ENCODE measurements at places on chromosomes 16 and 17. TPM values are rescaled to one million over a fixed set of nuclear protein-coding genes. Genes with fewer than 3 reads are reported as not detected.

TEDC2 gene
- total RNA-seq: 1.0 TPM

TBC1D3 gene
- not detected for total RNA-seq

XAF1 gene
- total RNA-seq: 16.6 TPM

CA7 gene
- not detected for total RNA-seq

KRT32 gene
- total RNA-seq: not detected

FBXL19 gene
- 4.7 TPM for total RNA-seq

DNA sequence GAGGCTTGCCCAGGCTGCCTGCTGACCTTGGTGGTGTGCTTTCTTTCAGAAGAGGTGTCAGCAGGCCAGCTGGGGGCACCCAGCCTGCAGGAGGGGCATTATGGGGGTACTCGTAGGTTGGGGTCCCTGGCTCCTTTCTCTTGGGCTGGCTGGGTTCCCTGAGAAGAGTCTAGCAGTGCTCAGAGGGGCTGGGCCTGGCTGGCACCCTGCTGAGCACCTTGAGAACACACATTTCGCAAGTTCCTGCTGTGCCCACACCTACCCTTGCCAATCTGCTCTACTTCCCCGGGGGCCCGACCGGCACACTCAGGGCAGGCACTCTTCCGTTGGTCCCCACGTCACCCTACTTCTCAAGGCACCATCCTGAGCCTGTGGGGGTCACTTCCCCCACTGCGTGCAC is 5.1 kb downstream of the CEMP1 start:
- DNase-seq: peak; percentile 26

- DNase-seq: no peak
These were observed 73.1 kb downstream of the KSR1 start for GRCh38 chr17:27529230-27529796.

DNA sequence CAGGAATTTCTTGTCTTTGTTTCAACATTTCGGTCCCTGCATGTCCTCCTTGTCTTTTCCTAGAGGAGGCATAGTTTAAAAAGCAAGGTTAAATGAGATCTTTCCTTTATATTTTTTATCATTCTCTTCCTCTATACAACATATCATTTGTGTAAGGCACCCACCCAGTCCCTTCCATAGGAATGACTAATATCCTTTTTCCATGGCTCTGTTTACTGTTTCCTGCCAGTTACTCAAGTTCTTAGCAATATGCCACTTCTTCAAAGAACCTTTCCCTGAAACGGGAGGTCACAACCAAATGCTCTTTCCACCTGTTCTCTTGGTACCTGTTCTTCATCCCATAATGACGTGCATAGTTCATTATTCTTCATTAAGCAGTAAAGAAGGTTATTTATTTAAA is 1237.1 kb upstream of the GOT2 start:
- no peak for DNase-seq

GRCh38 chr16:27107185-27107592 is 40.5 kb downstream of the C16orf82 start:
- no peak for DNase-seq

- peak; percentile 89 for DNase-seq
These were observed at the start of gene RAB26 for GRCh38 chr16:2147981-2148671. RAB26 (plus strand) TSS chr16:2148625; CDS start chr16:2148784, 159 bp downstream.

- peak; percentile 45 for DNase-seq
These were observed 5.7 kb downstream of the FAM20A start for GRCh38 chr17:68595496-68595895.

GRCh38 chr16:89358030-89359005 is 132.0 kb downstream of the ANKRD11 start:
- DNase-seq: no peak

DNA sequence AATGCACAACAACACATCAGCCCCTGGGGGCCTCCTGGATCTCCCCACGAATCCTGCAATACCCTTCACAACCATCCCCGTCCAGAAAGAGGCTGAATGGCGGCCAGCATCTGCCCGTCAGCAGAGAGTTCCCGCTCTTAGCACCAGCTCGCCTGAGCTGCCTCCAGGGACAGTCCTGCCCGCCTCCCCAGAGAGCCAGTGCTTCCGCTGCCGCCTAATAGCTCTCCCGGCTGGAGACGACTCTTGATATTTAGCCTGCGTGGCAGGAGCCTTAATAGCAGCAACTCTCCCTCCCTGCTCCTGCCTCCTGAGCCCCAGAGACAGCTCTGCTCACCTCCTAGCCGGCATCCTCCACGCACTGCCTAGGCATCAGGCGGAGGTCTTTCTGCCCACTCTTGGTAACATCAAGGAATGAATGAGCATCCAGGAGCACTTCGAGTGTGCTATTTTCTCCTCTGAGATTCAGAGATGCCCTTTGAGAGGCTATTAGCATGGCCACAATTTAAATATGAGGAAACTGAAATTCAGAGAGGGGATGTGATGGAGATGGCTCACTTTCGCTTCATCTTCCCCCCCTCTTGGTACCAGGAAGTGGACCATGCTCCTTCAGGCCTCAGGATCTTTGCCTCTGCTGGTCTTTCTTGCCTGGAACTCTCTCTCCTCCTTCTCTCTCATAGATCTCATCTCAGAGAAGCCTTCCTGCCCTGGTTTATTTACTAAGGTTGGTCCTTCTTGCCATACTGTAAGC is 67.9 kb downstream of the RAI1 start:
- DNase-seq: peak; percentile 53

GRCh38 chr17:78759969-78760352 is 22.1 kb downstream of the CYTH1 start:
- DNase-seq: no peak

- no peak for DNase-seq
These were observed 54.9 kb downstream of the GNAO1 start for GRCh38 chr16:56246051-56246817.

GRCh38 chr16:75271441-75272096 is 20.1 kb upstream of the BCAR1 start:
- DNase-seq: no peak

GRCh38 chr16:78639775-78640174 is 540.3 kb downstream of the WWOX start:
- DNase-seq: no peak

DNA sequence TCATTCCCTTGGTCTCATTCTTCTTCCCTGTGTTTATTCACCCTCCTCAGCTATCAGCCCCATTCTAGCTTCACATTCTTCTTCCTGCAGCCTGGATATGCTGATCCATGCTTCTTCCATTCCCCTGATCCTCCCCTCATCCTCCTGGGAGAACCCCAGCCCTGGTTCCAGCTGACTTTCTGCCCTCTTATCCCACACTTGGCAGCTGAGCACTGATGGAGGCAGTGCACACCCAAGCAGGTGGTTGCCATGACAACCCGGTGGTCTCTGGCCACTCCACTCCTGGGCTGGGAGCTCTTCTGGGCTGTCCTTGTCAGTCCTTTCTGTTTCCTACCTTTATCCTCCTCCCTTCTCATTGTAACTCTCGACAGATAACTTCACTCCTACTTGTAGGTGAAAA is 16.7 kb upstream of the TUBG2 start:
- DNase-seq: no peak

DNA sequence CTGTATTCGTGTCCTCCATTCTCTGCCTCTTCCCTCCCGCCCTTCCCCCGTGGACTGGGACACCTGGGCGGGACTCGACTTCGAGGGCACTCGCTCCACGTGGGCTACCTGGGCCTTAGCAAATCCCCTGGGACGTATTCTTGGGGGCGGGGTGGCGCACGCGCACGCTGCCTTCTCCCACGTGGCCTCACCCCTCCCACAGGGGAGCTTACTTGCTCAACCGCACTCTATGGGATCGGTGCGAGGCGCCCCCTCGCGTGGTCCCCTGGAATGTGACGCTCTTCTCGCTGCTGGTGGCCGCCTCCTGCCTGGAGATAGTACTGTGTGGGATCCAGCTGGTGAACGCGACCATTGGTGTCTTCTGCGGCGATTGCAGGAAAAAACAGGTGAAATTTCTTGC is 3.5 kb downstream of the VMO1 start:
- peak; percentile 57 for DNase-seq

DNA sequence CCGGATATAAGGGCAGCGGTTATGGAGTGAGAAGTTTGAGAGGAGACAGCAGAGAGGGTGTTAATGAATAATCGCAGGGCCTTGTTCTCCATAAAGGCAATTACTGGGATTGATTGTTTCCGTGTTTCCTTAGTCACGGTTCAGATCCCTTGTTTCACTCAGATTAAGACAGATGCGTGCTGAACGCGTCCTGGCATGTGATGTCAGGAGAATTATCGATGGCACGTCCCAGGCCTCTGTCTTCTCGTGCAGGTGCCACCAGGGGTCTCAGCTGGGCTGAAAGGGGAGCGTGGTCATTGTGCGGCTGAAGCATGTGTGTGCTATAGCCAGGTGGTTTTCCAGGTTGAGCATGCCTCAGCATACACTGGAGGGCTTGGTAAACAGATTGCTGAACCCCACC is 142.4 kb upstream of the NOL11 start:
- DNase-seq: no peak

GRCh38 chr16:73275024-73275423 is 227.1 kb upstream of the ZFHX3 start:
- no peak for DNase-seq

DNA sequence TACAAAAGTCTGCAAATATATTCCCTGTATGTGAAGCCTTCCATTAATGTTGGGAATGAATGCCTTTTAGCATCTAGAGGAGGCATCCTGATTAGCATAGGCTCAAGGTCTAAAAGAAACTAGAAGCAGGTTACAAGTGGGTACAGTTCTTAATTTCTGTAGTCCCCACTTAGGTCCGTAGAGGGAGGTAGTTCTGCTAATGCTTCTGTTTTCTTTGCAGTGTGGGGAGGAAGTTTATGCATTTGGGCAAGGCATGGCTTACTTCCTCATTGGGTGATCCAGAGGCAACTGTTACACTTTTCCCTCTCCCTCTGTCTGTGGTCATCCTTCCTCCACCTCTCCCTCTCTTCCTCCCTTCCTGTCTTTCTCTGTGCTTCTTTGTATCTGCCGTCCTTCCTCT is 108.4 kb upstream of the ZKSCAN2 start:
- DNase-seq: no peak

DNA sequence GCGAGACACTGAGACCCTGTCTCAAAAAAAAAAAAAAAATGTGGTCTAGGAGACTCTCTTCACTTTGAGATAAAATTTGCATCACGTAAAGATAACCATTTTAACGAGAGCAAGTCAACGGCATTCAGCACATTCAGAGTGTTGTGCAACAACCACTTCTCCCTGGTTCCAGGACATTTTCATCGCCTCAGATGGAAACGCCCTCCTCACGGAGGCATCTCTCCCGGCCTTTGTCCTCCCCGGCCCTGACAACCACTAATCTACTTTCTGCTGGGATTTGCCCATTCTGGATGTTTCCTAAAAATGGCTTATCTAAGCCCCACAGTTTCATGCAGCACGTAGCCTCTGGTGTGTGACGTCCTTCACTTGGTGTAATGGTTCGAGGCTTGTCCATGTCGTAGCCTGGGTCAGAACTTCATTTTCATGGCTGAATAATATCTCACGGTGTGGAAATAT is 6.4 kb upstream of the NPRL3 start:
- no peak for DNase-seq

- DNase-seq: peak; percentile 71
These were observed 488 bp downstream of the TFAP4 start for GRCh38 chr16:4272114-4272956.

GRCh38 chr17:8100111-8100510 is 12.6 kb upstream of the ALOX12B start:
- no peak for DNase-seq

DNA sequence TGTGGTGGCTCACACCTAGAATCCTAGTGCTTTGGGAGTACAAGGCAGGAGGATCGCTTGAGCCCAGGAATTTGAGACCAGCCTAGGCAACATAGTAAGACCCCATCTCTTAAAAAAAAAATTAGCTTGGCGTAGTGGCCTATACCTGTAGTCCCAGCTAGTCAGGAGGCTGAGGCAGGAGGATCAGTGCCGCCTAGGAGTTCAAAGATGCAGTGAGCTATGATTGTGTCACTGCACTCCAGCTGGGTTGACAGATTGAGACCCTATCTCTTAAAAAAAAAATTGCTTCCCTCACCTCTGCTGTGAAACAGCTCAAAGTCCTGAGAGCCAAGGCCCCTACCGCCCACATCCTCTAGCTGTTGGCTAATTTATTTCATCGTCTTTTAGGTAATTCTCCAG is 10.2 kb downstream of the NDE1 start:
- no peak for DNase-seq

- peak; percentile 62 for DNase-seq
These were observed 8.9 kb downstream of the BAIAP2 start for GRCh38 chr17:81043725-81044427.

GRCh38 chr17:67542219-67543114 is 165.4 kb downstream of the PITPNC1 start:
- no peak for DNase-seq

All from Right ventricle myocardium superior (tissue), 1 donor.